Cardiac muscle cell (in vitro differentiated cells and primary cell): ENCODE measurements at places on chromosomes 4 and X. TPM values are rescaled to one million over a fixed set of nuclear protein-coding genes. Genes with fewer than 3 reads are reported as not detected.

ZNF630 gene
- polyA plus RNA-seq = 1.7 and 2.2 TPM in 2 replicates

CFAP47 gene
- 0.04 TPM in 1 of 2 replicates, not detected in the other for polyA plus RNA-seq

IGSF1 gene
- 6.5 and 7.5 TPM in 2 replicates for polyA plus RNA-seq

SSX1 gene
- polyA plus RNA-seq = not detected in 2 replicates

H2BW2 gene
- polyA plus RNA-seq = not detected in 2 replicates

NRK gene
- polyA plus RNA-seq = 0.10 TPM in 1 of 2 replicates, not detected in the other
